ENCODE measurements at places on chromosomes 1 and 21.

GRCh38 chr1:214281720-214282629 is 1.0 kb downstream of the SMYD2 start:
- no peak for DNase-seq

DNA sequence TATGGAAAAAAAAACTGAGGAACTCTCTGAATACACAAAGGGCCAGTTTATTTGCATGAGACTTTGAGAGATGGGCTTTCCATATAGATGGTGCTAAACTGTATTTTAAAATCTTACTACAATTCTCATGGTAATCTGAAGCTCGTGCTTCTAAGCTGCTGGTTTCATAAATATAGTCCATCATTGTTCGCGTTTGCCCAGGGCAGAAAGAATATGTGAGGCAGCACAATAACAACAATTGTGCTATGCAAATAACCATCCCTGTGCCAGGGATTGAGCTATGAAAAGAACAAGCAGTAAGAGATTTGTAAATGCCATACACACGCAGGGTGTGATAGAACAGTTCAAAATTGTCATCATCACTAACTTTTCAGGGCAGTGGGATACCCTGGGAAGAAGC is 4.9 kb upstream of the EPS15 start:
- no peak for DNase-seq

DNA sequence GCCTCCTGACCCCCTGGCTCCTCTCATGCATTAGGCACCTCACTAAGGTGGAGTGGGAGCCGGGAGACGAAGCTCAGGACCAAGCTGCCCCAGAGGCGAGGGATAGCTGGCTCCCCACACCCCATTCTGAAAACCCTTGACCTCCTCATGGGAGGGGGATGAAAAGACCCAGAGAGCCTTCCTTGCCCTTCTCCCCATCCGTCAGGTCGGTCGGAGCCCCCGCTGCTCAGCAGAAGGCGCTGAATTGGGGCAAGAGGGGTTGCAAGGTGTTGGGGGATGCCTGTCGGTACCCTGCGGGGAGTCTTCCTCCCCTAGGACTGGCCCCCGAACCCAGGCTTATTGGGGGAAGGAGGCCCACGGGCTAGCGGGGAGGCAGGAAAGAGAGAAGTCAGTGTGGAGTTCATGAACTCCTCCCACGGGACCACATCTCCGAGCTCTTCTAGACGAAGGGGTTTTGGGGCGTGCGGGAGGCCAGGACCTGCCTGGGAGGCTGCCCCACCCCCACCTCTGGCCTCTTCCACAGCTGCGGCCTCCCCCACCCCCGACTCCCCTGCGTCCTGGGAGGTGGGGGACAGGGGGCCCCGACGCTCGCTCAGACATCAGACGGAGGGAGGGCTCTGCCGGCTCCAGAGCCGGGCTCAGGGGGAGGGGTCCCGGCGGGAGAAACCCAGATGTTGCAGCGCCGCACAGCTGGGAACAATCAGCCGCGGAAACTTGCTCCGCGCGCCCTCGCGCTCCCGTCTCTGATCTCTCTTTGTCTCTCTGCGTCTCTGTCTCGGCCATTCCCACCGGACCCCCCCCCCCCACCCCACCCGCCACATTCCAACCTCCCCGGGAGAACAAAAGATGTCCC is 719 bp downstream of the MFAP2 start:
- DNase-seq: no peak

DNA sequence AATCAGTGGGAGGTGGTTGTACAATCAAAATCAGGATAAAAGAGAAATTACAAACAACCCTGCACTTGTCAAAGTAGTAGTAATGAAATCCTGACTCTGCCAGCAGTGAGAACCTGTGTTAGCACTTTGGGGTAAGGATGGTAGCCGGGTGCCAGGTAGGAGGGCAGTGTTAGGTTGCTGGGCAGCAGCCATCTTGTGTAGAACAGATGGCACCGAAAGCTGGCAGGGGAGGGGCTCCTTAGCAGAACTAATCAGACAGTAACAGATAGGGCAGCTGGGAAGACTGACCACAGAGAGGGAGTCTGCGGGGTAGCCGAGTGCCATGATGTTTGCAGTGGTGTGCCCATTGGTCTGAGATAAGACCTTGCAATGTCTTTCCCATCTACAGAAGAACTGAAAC is 137.3 kb downstream of the SDCCAG8 start:
- DNase-seq: no peak

- no peak for DNase-seq
These were observed 20.3 kb upstream of the PM20D1 start for GRCh38 chr1:205870236-205870635.

DNA sequence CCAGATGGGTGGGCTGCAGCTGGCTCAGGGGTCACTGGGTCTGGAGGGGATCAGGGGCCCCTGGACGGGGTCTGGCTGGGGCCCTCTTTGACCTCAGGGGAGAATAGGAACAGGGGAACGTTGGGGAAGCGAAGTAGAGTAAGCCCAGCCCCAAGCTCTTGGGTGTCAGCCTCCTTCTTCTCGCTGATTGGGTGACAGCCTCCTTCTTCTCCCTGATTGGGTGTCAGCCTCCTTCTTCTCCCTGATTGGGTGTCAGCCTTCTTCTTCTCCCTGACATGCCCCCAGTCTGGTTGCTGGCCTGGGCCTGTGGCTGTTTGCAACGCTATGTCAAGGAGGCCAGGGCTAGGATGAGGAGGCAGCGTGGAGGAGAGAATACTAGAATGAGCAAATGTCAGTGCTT is 76.7 kb upstream of the CASZ1 start:
- no peak for DNase-seq

DNA sequence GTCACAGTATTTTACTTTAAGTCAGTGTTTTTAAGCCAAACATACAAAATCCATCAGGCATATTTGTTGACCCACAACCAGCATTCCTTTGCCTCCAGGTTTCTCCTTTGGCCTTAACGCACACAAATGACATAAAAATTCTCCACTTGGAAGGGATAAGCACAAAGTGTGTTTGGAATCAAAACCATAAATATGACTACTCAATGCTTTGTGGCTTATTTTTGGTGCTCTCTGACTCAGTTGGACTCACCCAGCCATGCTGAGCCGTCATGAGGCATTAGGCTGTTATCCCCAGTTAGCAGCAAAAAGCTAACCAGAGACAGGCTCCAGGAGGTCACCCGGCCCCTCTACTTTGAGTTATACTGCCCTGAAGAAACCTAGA is 948 bp downstream of the PRUNE1 start:
- DNase-seq: no peak

DNA sequence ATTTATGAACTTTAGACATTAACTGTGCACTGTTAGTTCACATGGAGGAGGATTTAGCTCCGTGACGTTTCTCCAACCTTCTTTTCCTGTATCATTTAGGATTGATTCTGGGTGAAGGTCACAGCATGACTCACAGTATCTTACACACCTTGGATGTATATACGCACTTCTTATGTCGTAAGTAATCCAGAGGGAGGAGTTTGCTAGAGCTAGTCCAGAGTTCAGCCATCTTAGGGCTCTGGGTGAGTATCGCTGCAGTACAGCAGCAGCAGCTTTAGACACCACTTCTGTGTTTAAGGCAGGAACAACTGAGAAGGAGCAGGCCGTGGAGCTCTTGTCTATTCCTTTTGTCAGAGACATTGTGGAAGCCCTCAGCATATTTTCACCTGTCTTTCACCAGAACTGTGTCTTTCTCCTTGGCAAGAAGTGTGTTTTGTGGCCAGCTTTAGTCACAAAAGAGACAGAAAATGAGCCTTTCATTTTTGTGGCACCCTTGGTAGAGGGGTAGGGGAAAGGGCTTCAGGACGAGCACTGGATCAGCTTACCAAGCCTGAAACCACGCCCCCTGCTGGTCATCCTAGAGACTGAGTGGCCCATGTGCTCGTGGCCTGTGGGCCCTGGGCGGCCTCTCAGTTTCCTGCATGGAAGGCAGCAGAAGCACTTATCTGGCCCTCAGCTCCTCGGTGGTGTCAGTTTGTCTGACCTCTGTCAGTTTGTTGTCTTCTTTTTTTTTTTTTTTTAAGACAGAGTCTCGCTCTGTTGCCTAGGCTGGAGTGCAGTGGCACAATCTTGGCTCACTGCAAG is 64.0 kb downstream of the ADARB1 start:
- DNase-seq: no peak

DNA sequence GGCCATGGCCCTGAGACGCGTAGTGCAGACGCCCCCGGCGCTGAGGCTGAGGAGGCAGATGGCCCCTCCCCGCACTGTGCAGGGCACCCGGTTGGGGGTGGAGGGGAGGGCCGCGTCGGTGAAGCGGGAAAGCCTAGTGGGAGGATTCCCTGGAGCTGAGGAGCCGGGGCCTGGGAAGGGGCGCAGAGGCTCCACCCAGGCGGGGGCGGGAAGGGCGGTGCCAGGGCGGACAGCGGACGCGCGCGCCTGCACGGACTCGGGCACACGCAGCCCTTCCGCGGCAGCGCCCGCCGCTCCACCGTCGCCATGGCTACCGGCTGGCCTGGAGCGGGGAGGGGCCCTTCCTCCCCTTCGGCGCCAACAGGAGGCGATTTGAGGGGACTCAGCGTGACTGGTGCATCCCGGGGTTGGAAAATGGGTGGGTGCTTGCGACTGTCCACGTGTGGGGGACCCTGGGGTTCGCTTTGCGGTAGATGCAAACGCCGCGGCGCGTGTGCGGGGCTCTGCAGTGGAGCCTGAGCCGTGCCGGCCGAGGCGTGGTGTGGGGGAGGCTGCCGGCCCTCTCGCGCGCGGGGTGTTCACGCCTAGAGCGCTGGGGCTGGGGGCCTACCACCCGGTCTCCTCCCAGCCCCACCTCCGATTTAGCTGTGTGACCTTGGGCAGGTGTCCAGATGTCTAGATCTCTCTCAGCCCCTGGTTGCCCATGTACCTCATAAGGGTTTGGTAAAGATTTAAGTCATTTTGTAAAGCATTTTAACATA is 35.1 kb downstream of the PTPRF start:
- DNase-seq: no peak

DNA sequence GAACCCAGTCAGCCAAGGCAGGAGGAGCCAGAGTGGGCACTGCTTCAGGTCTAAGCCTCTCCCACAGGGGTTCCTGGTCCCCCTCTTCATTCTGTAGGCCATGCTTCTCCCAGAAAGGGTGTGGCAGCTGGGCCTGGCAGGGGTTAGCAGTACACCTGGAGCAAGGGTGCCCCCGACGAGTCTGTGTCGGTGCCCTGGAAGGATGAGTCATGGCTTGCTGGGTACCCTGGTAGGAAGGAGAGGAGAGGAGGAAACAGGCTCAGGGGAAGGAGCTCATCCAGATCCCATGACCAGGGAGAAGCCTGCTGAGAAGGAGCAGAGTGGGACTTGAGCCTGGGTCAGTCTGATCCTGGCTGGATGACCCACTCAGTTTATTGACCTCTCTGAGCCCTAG is 10.3 kb downstream of the KDF1 start:
- DNase-seq: no peak

DNA sequence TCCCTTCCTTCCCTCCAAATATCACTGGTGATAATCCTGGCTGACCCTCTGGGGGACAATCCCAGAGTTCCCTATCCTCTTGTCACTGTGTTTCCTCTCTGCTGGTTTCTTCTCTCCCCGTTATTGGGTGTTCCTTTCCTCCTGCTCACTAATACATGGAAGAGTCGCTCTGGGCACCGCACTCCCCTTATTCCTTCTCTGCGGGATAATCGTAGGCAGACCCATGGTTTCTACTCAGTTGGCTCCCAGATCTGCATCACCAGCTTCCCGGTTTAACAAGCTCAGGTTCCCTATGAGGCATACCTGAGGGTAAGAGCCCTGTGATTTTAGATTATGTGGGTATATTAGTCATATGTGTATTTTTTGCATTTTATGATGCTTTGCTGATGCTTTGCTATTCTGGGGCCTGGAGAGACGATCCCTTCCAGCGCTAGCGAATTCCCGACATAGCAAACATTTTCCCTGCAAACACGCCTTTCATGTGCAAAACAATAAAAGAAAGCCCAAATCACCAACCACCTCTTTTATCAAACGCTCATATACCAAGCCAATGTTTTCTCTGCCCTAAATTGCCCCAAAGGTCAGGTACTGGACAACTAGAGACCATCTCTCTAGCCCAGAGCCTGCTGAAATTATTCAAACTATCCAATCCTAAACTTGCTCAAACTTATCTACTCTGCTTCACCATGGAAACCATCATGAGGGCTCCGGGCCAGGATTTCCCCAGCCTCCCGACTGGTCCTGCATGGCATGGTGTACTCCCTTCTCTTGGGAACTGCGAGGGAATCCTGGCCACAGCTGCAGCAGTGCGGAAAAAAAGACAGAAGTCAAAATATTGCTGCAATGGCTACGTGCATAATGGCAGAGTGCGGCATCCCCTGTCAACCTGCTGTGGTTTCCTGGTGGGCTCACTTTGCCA is 84.2 kb downstream of the PCP4 start:
- DNase-seq: no peak

GRCh38 chr1:9916452-9916851 is 6.4 kb upstream of the CTNNBIP1 start:
- no peak for DNase-seq

DNA sequence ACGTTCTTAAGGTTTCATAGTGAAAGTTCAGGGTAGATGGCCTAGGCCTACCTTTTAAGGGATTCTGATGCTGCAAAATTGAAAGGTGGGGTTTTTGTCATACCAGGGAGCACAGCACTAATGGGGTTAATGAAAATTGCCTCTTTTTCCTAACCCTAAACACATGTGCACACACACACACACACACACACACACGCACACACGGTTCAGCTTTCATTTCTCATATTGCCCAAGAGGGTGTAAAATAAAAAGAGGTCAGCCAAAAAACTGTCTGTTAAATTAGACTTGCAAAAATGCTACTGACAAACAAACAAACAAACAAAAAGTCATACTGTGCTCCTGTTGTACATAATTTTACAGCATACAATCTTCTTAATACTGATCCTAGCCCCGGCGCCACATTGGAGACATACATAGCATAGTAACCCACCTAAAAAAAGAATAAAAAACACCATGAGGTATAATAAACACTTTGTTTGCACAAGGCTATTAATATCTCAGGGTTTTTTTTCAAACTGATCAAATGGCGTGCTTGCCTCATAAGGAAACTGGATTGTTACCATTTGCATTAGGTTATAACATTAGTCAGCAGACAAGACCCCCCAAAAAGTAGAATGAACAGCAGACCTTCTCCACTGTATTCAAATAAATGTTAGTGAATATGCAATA is 69.1 kb downstream of the TGFB2 start:
- DNase-seq: no peak

GRCh38 chr1:223426936-223427335 is 33.7 kb downstream of the CCDC185 start:
- no peak for DNase-seq

- DNase-seq: no peak
These were observed 132.1 kb downstream of the RPS6KC1 start for GRCh38 chr1:213183036-213183672.

DNA sequence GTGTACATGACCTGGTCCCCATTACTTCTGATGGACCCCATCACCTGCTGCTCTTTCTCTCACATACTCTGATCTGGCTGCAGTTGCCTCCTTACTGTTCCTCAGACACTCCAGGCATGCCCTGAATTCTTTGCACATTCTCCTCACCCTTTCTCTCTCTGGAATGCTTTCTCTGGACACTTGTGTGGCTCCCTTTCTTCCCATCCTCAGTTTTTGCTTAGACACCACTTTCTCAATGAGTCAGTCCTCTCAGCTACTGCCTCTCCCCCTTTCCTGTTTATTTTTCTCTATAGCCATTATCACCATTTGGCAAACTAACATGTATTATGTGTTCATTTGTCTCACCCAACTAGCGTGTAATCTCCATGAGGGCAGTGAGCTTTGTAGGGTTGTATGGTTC is 28.1 kb downstream of the PLXNA2 start:
- DNase-seq: no peak

Measured in NCI-H1436 treated with DMSO at 0.1 percent for 48 hours (cell line).